Hepatocyte (in vitro differentiated cells): ENCODE measurements at places on chromosomes 5 and 9. TPM values are rescaled to one million over a fixed set of nuclear protein-coding genes. Genes with fewer than 3 reads are reported as not detected.

GRCh38 chr5:169873642-169874041, 106.7 kb downstream of the INSYN2B start:
- DNase-seq: no peak
- H3K27ac ChIP-seq: no peak overlapping the region
- no peak overlapping the region for H3K4me3 ChIP-seq

DNA sequence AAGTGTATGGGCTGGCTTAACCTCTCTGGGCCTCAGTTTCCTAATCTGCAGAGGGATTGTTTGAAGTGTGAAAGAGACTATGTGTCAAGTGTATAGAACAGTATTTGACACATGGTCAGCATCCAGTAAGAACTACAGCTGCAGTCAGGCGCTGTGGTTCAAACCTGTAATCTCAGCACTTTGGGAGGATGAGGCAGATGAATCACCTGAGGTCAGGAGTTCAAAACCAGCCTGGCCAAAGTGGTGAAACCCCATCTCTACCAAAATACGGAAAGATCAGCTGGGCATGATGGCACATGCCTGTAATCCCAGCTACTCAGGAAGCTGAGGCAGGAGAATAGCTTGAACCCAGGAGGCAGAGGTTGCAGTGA, 31.9 kb upstream of the STING1 start:
- no peak overlapping the region for H3K4me3 ChIP-seq
- no peak overlapping the region for H3K27ac ChIP-seq
- H3K4me1 ChIP-seq: peaks cover 4% of the 10 kb centered on the region
- no peak for DNase-seq
- H3K27me3 ChIP-seq: no peaks in the 10 kb centered on the region

GRCh38 chr5:94815313-94816039, 197.0 kb downstream of the SLF1 start:
- H3K27ac ChIP-seq: no peak overlapping the region
- DNase-seq: no peak
- no peaks in the 10 kb centered on the region for H3K36me3 ChIP-seq
- H3K4me3 ChIP-seq: no peak overlapping the region

- no peak overlapping the region for H3K27ac ChIP-seq
- no peaks in the 10 kb centered on the region for H3K36me3 ChIP-seq
- no peak overlapping the region for H3K4me3 ChIP-seq
- DNase-seq: no peak
- H3K27me3 ChIP-seq: peaks cover 5% of the 10 kb centered on the region
Measured at GRCh38 chr5:7425830-7426229, 29.9 kb downstream of the ADCY2 start.

COL27A1 gene
- 44.6 and 55.2 TPM in 2 replicates for polyA plus RNA-seq

DNA sequence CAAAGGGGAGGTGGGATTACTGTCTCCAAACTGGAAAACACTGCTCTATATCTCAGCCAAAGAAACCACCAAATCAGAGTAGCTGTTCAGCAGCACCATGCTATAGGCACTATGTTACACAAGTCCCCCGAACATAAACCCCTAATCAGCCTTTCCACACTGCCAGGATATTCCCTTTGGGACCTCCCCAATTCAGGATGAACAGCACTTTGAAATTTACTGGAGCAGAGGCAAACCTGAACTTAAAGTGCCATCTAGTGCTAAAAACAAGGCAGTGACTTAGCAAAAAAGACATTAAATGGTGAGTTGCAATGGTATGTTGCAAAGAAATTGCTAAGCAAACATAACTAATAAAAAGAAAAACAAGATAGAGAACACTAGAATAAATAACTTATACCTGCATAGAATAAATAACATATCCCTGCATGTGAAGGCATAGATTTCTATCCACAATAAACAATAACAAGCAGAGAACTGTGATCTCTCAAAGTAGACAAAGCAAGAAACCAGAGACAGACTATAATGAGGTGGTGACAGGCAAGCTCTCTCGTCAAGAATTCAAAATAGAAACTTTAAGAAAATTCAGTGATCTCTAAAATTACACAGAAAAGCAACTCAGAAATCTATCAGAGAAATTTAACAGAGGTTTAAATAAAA, 584.4 kb upstream of the ACO1 start:
- no peaks in the 10 kb centered on the region for H3K4me1 ChIP-seq
- peak; percentile 44 for DNase-seq
- no peaks in the 10 kb centered on the region for H3K36me3 ChIP-seq
- H3K27ac ChIP-seq: no peak overlapping the region
- no peaks in the 10 kb centered on the region for H3K27me3 ChIP-seq
- H3K4me3 ChIP-seq: no peak overlapping the region

GRCh38 chr9:98465799-98466198, 210.3 kb upstream of the TBC1D2 start:
- no peaks in the 10 kb centered on the region for H3K27me3 ChIP-seq
- no peak overlapping the region for H3K27ac ChIP-seq
- DNase-seq: no peak
- no peaks in the 10 kb centered on the region for H3K36me3 ChIP-seq
- H3K4me3 ChIP-seq: no peak overlapping the region
- no peaks in the 10 kb centered on the region for H3K4me1 ChIP-seq

DNA sequence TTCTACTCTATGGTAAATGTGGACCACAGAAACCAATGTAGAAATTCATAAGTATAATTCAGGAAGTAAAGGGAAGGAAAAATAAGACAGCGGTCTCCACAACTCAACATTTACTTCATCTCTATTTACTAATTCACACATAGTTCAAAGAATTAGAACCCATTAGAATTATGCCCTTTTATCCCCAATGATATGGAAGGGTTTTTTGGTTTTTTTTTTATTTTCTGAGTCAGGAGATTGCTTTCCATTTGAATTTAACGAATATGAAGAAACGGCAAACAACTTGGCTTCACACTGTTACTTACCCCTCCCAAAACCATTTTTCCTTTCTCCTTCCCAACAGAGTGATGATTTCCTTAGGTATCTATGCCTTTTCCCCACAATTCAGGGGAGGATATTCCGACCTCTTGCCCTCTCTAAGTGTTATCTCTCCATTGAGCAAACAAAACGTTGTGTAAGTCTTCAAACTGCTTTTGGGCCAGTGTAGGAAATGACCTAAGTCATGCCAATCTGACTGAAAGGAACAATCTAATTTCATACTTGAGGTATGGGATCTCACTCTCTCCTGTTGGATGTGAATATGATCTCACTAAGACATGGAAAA, 72.0 kb downstream of the CETN3 start:
- H3K27ac ChIP-seq: no peak overlapping the region
- H3K4me1 ChIP-seq: no peaks in the 10 kb centered on the region
- H3K27me3 ChIP-seq: no peaks in the 10 kb centered on the region
- no peak for DNase-seq
- H3K4me3 ChIP-seq: no peak overlapping the region

AJM1 gene
- 7.2 and 7.7 TPM in 2 replicates for polyA plus RNA-seq

SLC1A3 gene
- polyA plus RNA-seq: 32.3 and 39.6 TPM in 2 replicates

DNA sequence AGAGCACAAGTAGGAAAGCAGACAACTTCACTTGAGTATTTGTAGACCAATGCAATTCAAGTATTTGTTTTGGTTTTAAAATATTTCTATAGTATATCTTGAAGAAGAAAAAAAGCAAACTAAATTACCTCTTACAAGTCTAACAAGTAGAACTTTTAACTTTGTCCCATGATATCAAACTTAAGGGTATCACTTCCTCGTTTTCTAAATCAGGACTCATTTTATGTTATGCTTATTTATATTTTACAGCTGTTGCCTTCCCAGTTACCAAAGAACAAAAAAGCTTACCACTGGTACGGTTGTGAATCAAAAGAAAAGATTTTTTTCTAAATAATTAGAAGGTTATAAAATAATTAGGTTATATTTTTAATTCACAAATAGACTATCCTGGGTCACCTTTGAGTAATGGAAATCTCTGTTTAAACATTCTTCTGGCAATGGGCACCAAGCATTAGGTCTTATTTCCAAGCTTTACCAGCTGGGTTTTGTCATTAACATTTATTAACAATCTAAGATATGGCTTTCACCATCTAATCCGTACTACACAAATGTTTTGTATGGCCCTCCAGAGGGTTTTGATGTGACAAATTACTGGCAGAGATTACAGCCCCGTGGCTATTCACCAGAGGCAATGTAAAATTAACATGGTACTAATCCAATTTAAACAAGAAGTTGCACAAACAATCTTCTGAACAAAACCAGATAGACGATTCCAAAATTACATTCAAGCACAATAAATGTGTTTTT, 63.6 kb downstream of the CEP120 start:
- peak overlapping the region; percentile 24 for H3K27ac ChIP-seq
- no peaks in the 10 kb centered on the region for H3K27me3 ChIP-seq
- DNase-seq: no peak
- H3K36me3 ChIP-seq: peaks cover 2% of the 10 kb centered on the region
- peaks cover 17% of the 10 kb centered on the region for H3K4me1 ChIP-seq
